SW480 (cell line): ENCODE measurements at places on chromosomes 11 and 22.

GRCh38 chr22:33247758-33248157, 189.6 kb upstream of the SYN3 start:
- DNase-seq, result no peak

GRCh38 chr11:88511006-88511405, 173.5 kb upstream of the CTSC start:
- DNase-seq, result no peak

- no peak for DNase-seq
These were observed 17.9 kb upstream of the TMPRSS6 start for GRCh38 chr22:37127350-37127878.

- peak; percentile 66 for DNase-seq
These were observed 87.8 kb upstream of the VPREB1 start for GRCh38 chr22:22156716-22157347.

DNA sequence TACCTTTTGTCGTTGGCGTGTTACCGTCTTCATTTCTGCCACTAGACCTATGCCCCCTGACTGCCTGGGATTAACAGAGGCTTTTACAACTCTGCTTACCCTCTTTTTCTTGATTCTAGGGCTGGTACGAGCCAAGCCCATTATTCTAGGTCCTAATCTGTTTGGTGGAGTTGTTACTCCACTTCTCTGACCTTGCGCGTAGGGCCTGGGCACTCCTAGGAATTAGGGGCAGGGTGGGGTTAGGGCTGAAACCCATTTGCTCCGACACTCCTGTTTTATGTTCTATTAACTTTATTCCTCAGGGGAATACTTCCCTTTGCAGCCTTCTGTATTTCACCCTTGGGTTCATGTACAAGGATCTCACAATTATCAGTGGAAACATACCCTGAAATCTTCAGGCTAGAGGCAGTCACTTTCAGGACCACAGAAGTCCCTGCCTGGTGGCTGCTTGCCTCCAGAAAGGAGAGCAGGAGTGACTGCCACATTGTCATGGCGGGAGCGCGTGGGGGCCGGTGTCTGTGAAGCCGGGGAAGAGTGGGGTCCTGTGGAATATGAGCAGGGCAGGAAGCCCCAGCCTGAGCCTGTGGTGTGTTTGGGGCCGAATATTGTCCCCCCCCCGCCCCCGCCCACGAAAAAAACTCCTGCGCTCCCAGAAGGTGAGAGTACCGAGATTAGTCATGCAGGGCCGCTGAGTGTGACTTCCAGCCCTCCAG, 731 bp upstream of the SLC37A2 start:
- DNase-seq, result no peak

- no peak for DNase-seq
These were observed 16.2 kb downstream of the RSPH14 start for GRCh38 chr22:23125512-23126103.

GRCh38 chr11:63877658-63878241, 38.8 kb downstream of the MARK2 start:
- DNase-seq, result no peak

DNA sequence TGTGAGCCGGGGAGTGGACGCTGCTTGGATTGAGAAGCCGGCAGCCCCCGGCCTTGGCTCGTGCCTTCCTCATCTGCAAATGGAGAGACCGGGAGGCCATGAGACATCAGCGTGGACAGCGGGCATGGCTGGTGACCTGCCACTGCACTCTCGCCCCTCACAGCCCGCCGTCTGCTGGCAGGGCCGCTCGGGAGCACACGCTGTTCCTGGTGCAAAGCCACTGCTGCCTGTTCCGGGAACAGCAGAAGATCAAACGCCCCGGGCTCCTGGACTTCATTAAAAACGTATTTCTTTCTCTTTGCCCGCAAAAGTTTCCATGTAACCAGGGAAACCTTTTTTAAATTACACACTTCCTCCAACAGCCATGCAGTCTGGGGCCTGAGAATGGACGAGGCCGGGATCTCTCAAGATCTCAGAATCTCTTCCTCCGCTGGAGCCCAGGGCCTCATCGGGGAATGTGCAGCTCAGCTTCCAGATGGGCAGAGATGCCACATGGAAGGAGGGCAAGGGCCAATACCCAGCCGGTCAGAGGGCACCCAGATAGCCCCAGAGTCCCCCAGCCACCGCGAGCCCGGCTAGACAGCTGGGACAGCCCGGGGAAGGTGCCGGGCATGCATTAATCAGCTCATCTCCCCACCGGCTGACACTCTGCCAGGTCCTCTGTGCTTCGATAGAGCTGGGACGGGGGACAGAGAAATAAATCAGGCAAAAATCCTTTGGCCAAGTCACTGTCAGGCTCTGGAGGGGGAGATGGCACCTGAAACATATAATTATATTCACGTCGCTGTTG, 62.8 kb upstream of the PRR5 start:
- no peak for DNase-seq
